ENCODE measurements at places on chromosomes 2 and 18.

- no peak for DNase-seq
Observed at GRCh38 chr2:19617257-19617848, 258.9 kb upstream of the OSR1 start.

GRCh38 chr2:219249203-219249980 is 3.7 kb upstream of the TUBA4B start:
- no peak for DNase-seq

DNA sequence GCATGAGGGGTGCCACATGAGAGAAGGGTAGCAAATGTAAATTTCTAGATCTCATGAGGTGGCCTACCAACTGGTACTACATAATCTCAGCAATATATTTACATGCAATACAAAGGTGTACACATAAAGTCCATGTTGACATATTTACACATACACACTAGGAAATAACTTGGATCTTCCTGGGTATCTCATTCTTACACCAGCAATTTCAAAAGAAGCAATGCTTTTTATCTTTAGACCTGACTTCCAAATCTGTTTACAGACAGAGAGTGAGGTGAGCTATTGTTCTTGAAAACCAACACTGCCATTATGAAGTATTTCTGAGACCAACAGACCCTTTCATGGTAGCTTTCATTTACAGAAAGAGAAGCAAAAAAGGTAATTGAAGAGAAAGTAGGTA is 184.2 kb downstream of the ERBB4 start:
- DNase-seq, result no peak

- DNase-seq, result no peak
Observed at GRCh38 chr2:24175631-24176187, 856 bp downstream of the FAM228A start.

Measured in stimulated activated CD4-positive, alpha-beta T cell treated with anti-CD3 and anti-CD28 coated beads, Interleukin-4, amount 100 ng/mL, for 4 hours (primary cell).